Upper lobe of right lung (tissue), 1 donor: ENCODE measurements at places on chromosomes 5 and 9. TPM values are rescaled to one million over a fixed set of nuclear protein-coding genes. Genes with fewer than 3 reads are reported as not detected.

ELOVL7 gene
- total RNA-seq = 8.2 TPM

GRCh38 chr5:167546270-167546669 is 745.2 kb upstream of the WWC1 start:
- H3K27me3 ChIP-seq = no peaks in the 10 kb centered on the region
- no peaks in the 10 kb centered on the region for H3K4me1 ChIP-seq
- no peak overlapping the region for H3K27ac ChIP-seq

GRCh38 chr5:98975223-98975622 is 46.4 kb upstream of the CHD1 start:
- H3K27ac ChIP-seq = no peak overlapping the region
- no peak overlapping the region for H3K4me3 ChIP-seq
- no peaks in the 10 kb centered on the region for H3K4me1 ChIP-seq
- no peaks in the 10 kb centered on the region for H3K27me3 ChIP-seq
- no peaks in the 10 kb centered on the region for H3K36me3 ChIP-seq
- DNase-seq = no peak

- no peaks in the 10 kb centered on the region for H3K36me3 ChIP-seq
- DNase-seq = no peak
- no peak overlapping the region for H3K27ac ChIP-seq
- no peak overlapping the region for H3K4me3 ChIP-seq
- H3K4me1 ChIP-seq = no peaks in the 10 kb centered on the region
- H3K27me3 ChIP-seq = no peaks in the 10 kb centered on the region
These were observed 10.4 kb upstream of the CMBL start for GRCh38 chr5:10317825-10318682.
